ENCODE measurements at places on chromosomes 3 and 15. TPM values are rescaled to one million over a fixed set of nuclear protein-coding genes. Genes with fewer than 3 reads are reported as not detected.

The RLBP1 gene
- total RNA-seq, result not detected

The CFAP91 gene
- total RNA-seq, result not detected

The CDHR4 gene
- total RNA-seq, result not detected

The PLSCR2 gene
- total RNA-seq, result not detected

The EID1 gene
- 34.7 TPM for total RNA-seq

The TMEM40 gene
- not detected for total RNA-seq

The RHOA gene
- 294 TPM for total RNA-seq

The DUOXA2 gene
- total RNA-seq, result not detected

The ADCY5 gene
- total RNA-seq, result not detected

The BLM gene
- 2.5 TPM for total RNA-seq

The ACAN gene
- total RNA-seq, result not detected

The USF3 gene
- total RNA-seq, result 41.5 TPM

The IL5RA gene
- not detected for total RNA-seq

The GOLGA8G gene
- total RNA-seq, result not detected

The PEAK1 gene
- 15.7 TPM for total RNA-seq

The RPP25 gene
- total RNA-seq, result 0.22 TPM

The CPA3 gene
- not detected for total RNA-seq

The TNK2 gene
- 130 TPM for total RNA-seq

The ALAS1 gene
- 6.0 TPM for total RNA-seq

The DCBLD2 gene
- total RNA-seq, result 1.6 TPM

The BFSP2 gene
- not detected for total RNA-seq

The TRH gene
- total RNA-seq, result not detected

The TLR9 gene
- total RNA-seq, result not detected

The SLC28A2 gene
- not detected for total RNA-seq

The GP9 gene
- total RNA-seq, result not detected

The OR5H15 gene
- not detected for total RNA-seq

The BOC gene
- total RNA-seq, result not detected

The PRR20G gene
- not detected for total RNA-seq

The ZNF80 gene
- total RNA-seq, result 1.6 TPM

The GPR87 gene
- not detected for total RNA-seq

The AHSG gene
- total RNA-seq, result not detected

The PATL2 gene
- 35.7 TPM for total RNA-seq

The ARL8B gene
- 61.7 TPM for total RNA-seq

All from CD8-positive, alpha-beta T cell (primary cell).